CD4-positive, alpha-beta T cell treated with Interleukin-6 for 4 hours (primary cell): ENCODE measurements at places on chromosomes 12 and 14.

DNA sequence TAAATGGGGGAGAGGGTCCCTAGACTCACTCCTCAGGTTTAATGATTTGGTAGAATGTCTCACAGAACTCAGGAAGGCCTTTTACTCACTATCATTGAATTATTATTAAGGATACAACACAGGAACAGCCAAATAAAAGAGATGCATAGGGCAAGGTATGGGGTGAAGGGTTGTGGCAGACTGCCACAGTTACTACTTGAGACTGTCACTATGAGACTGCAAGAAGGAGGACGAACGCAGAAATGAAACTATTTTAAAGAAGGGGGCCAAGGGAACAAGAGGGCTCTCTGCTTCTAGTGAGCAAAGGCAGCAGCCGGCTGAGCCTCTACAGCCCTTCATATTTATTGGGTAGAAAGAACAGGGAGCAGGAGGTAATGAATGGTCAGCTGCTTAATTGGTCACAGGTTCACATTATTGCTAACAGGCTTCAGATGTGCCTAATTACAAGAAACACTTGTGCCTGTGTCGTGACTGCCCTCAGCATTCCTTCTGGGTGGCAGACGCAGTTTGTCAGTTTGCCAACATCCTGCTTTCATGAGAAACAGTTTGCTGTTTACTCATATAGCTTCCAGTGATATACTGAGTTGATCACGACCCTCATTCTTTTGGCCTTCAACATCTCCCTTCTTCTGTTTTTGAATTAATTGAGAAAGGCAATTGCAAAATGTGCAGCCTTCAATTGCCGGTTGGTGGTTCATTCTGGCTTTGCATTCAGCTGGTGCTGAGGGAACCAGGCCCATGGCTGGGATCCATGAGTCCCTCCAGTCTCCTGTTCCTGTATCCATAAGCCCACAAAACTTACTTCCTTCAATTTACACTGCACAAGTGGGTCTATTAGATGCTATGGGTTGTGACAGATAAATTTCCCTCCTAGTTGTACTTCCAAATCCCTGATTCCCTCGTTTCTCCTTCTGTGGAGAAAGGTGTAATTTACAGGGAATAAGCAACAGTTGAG is 82.8 kb upstream of the PLEKHG7 start:
- no peak for DNase-seq

DNA sequence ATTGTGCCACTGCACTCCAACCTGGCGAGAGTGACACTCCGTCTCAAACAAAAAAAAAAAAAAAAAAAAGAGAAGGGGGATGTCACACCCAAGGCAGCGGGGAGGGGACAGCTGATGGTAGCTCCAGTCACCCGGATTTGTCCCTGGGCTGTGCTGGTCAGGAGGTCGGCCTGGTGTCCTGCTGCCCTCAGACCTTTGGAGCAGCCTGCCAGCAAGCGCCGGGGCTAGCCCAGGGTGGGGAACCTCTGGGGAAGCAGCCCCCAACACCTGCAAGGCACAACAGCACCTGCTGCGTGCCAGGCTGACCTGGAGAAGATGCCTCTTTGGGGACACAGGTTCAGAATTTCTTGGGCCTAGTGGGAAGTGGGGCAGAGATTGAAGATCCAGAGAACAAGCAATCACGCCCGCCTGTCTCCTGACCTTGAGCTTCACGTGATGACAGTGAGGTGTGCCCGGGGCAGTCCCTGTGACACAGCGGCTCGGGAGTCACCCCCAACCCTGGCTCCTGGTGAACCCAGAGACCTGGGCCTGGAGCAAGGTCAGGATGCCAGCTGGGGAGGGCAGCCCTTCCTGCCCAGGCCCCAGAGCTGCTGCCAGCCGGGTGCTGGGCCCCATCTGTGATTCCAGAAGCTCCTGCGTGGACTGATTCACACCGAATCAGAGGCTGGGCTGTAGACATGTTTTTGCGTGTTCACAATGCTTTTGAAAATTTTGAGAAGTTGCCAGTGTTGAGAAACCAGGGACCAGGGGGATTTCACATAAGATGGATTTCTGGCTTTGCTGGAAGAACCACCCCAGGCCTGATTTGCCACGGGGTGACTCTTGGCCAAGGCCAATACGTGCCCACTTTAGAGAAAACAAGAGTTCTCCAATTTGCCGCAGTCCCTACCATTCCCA is 66.4 kb downstream of the RFLNA start:
- no peak for DNase-seq

DNA sequence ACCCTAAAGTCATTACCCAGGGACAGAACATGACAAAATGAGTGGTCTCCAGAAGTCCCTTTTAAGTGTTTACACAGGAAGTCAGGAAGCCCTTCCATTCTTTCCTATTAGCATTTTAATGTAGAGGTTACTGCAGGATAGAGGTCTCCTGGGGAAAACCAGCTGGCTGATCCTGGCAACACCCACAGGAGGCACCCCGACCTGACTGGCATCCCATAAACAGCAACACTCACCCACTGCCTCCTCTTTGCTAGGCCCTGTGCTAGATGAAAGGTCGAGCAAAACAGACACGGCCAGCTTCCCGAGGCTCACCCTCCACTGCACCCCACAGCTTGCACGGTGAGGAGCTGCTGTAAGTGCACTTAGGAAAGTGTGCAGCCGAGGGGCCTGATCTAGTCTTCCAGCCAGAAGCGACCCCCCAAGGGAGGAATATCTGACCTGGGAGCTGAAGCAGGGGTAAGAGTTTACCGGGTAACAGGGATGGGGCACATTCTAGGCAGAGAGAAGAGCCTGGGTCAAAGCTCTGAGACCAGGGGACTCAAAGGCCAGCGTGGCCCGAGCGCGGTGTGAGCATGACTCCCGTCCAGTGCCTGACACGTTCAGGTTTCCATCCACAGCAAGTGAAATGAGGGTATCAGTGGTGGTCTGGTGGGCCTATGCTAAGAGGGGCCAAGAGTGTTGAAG is 9.0 kb downstream of the DAZAP2 start:
- no peak for DNase-seq

DNA sequence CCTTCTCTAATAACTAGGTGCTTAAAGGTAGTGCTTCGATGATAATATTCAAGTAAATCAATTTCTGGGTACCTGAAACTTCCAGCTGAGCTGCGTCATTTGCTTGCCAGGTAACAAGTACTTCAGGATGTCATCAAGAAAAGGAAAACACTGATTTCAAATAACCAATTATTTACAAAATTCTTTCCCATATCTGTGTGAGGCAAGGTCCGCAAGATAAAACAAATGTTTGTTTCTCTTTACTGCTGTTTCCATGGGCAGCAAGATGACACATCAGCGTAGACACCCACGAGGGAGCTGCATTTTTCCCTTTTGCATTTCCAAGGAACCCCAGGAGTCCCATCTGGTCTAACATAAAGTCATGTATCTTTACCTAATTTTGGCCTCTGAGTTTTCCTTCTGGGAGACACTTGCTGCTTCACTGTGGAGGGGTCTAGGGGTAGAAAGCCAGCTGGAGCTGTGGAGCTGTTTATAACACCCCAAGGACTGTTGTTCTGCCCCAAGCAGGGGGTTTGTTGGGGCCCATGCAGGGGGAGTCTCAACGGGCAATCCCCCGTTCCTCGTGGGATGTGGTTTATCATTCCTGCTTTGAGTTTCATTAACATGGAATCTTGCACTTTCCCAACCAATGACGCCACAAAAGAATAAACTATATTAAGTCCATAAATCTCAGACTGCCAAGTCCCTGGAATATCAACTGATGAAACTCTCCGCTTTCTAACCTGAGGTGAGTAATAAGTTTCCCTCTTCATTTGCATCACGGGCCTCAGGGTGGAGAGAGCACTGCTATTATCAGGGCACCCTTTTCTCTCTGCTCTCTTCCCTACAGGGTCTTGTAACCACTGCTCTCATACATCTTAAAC is 112.8 kb upstream of the PELI2 start:
- DNase-seq: no peak

DNA sequence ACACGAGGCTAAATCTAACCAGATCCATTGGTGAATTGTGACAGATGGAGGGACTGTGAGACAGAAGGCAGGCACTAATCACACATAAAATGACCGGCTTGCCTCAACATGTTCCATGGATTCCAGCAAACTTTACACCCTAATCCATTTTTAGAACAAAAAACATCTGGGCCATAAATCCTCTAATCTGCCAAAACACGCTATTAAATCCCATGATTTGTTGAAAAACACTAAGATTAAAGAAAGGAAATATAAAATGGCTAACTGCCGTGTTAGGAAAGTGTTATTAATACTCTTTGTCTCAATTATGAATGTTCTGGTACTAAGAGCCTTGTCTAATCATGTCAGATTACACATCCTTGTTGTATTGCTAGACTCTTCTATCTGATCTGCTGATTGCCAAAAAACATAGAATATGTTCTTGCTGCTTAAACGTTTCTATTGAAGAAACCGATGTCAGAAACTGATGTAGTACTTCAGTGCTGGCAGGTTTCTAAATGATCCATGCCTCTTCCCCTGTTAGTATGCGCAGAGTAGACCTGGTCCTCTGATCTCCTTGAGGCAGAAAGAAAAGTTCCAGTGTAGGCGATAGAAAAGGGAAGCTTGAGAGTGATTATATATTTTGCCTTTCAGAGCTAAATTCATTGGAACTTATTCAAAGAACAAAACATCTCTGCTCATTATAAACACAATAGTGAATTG is 384.9 kb downstream of the SOX5 start:
- DNase-seq: no peak

DNA sequence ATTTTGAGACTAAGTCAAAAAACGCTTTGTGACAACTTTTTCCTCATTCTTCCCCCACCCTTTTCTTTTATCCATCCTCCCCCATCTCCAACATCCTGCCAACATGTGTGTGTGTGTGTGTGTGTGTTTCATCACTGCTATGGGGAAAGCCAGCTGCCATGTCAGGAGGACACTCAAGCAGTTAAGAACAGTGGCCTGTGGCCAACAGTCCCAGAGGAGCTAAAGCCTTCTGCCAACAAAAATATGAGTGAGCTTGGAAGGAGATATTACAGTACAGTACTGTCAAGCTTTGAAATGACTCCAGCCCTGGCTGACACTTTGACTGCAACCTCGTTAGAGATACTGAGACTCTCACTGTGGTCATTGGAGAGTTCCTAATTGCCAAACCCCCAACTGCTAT is 5.0 kb upstream of the CSRP2 start:
- DNase-seq: no peak

DNA sequence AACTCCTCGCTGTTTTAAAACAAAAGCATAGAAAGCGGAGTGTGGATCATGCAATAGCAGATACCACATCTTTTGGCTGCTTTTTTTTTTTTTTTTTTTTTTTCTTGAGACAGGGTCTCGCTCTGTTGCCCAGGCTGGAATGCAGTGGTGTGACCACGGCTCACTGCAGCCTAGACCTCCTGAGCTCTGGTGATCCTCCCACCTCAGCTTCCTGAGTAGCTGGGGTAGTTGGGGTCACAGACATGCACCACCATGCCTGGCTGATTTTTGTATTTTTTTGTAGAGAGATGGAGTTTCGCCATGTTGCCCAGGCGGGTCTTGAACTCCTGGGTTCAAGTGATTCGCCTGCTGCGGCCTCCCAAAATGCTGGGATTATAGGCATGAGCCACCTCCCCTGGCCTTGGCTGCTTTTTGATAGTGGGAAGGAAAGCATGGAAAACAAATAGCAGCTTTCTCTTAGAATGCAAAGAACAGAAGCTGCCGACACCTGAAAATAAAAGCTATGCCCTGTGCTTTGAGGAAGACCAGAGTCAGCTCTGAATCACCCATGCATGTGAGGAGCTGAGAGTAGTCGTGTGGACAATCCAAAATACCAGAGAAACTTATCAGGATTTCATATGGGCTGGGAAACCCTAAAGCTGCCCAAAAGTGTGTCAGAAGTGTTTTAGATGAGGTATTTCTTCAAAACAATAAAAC is 3.6 kb upstream of the ELK3 start:
- no peak for DNase-seq

GRCh38 chr14:91241863-91242262 is 2.6 kb downstream of the GPR68 start:
- DNase-seq: peak; percentile 61

DNA sequence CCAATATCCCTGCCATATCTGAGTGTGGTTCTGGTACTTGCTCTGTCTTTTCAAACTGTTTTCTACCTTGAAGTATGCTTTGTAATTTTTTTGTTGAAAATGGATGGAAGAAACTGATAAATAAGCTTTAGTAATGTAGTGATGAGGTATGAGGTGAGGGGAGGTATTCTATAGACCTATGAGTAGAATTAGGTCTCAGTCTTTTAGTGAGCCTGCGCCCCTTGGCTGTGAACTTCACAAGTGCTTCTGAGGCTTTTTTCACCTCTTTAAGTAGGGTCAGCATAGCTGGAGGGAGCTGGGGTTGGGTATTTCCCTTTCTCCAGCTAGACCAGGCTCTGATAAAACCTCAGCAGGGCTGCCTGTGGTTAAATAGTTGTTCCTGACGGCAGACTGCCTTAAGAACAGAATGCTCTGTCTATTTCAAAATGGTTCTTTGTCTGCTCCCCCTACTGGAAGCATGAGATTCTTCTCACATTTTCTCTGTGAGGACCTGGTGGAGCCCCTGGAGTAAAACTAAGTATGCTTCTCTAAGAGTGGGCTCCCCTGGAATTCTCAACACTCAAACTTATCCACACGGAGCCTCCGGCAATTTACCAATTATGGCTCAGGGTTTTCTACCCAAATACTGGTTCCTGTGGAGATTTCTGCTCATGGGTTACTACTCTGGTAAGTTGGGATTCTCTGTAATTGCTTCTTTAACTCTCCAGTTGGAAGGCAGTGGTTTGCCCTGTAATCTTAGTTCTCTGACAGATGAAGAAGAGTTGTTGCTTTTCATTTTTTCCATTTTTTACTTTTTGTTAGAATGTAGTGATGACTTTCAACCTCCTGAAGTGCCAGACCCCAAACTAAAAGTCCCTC is 13.1 kb downstream of the KRT5 start:
- DNase-seq: no peak

GRCh38 chr12:32272465-32272864 is 126.9 kb upstream of the FGD4 start:
- DNase-seq: no peak
